ENCODE measurements at places on chromosomes 3 and 15. TPM values are rescaled to one million over a fixed set of nuclear protein-coding genes. Genes with fewer than 3 reads are reported as not detected.

Gene LMAN1L
- total RNA-seq, result not detected

Gene DTX3L
- total RNA-seq, result 14.2 TPM

Gene SELENOK
- 16.1 TPM for total RNA-seq

Gene LRTM1
- not detected for total RNA-seq

Gene GABRB3
- 0.16 TPM for total RNA-seq

Gene TRAK1
- 16.2 TPM for total RNA-seq

Gene LRRIQ4
- total RNA-seq, result not detected
